Choroid plexus epithelial cell (primary cell): ENCODE measurements at places on chromosomes 3 and 15.

- no peak for DNase-seq
Measured at GRCh38 chr3:197197334-197197733, 101.1 kb downstream of the DLG1 start.

DNA sequence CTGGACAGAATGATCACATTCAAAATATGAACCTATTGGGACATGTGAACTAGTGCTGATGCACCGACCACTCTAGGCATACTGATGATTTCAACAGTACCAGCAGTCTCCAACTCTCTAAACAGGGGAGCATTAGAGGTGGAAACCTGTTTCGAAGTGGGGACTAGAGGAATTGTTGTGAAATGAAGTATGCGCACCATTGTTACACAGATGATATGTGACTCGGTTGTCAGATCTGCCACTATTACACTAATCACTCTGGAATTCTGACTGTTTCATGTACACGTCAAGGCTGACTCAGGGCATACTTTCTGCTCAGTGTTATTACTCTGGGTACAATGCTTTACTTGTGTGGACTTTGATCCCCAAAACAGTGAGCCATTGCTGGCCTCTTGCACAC, 198.2 kb upstream of the UBE2E2 start:
- DNase-seq: peak; percentile 78

DNA sequence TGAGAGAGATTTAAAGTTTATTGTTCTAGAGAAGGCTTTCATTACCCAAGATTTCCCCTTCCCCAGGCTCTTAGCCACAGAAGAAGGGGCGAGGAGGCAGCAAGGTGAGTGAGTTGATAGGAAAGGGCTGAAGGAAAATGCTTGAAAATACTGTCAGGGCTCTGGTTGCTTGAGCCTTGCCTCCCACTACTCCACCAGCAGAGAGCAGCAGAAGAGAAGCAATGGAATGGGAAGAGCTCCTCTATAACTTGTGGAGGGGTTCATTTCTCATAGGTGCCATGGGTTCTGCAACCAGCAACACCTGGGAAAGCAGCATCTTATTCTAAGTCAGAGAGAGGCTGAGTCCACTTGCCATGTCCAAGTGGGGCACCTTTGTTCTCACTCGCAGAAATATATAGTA, 184.0 kb upstream of the CNTN6 start:
- peak; percentile 19 for DNase-seq

DNA sequence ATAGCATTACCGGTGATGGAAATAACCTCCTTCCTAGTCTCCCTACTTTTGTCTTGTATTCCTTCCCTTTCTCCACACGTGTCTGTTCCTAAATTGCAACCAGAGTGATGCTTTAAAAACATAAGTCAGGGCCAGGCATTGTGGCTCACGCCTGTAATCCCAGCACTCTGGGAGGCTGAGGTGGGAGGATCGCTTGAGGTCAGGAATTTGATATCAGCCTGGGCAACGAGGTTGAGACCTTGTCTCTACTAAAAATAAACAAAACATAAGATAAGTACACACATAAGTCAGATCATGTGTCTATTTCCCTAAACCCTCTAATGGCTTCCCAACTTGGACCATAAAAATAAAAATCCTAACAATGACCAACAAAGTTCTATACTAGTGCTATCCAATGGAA, 18.4 kb downstream of the ARMC8 start:
- no peak for DNase-seq

GRCh38 chr3:123960781-123961507, at the start of gene CCDC14:
Gene CCDC14, minus strand, starts transcription at chr3:123961229. Its CDS starts 56 bp downstream, at chr3:123961173.
- peak; percentile 98 for DNase-seq

DNA sequence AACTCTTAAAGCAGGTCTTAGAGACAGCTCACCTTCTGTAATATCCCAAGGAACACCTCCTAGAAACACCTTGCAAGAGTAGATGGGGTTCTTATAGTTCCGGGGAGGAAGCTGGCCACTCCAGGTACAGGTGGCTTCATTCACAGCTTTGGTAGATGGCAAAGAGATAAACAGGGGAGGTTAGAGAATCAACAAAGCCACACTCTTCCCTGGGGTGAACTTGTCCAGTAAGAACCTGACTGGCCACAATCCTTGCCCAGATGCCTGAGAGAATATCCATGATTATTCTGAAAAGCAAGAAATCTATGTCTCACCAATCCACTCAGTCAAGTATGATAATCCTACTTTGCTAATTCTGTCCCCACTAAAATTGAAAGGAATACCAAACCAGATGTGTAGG, 13.6 kb upstream of the RPS17 start:
- DNase-seq: no peak

- DNase-seq: peak; percentile 51
Measured at GRCh38 chr3:124814620-124815421, 72.3 kb downstream of the ITGB5 start.

DNA sequence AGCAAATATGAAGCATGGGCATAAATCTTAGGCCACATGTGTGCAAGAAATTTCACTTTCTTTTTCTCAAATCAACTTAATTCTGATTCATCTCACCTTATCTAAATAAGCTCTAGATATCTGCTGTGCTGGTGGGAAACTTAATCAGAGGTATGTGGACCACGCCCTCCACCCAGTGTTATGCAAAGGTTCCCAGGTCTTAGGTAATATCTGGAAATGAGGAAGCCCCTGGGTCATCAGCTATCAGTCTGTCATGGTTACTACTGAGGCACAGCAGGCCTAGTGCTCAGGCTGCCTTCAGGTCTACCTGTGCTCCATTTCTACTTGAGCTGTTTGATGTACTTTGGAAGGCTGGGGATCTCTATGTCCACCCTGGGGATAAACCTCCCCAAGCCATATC, 134.4 kb upstream of the KCNH8 start:
- DNase-seq: no peak

DNA sequence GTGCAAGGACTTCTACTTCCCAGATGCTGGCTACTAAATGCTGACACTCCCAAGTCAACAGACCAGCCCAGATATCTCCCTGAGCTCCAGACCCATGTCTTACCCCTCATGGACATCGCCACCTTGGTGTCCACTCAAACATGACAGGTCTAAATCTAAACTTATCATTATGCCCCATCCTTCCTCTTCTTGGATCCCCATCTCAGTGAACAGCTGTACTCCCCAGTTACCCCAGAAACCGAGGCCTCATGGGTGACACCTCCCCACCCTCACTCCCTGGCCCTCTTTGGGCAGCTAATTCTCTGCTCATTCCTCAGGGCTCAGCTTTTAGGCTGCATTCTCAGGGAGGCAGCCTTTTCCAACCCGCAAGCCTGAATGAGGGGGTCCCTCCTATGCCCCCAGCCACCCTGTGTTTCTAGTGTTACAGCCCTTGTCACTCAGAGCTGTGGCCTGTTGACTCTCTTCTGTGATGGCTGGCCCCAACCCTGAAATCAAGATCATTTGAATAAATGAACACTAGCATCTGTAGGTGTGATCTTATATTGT, 5.4 kb downstream of the EHD4 start:
- DNase-seq: no peak

GRCh38 chr3:189698811-189699210, 67.6 kb downstream of the TP63 start:
- peak; percentile 31 for DNase-seq

DNA sequence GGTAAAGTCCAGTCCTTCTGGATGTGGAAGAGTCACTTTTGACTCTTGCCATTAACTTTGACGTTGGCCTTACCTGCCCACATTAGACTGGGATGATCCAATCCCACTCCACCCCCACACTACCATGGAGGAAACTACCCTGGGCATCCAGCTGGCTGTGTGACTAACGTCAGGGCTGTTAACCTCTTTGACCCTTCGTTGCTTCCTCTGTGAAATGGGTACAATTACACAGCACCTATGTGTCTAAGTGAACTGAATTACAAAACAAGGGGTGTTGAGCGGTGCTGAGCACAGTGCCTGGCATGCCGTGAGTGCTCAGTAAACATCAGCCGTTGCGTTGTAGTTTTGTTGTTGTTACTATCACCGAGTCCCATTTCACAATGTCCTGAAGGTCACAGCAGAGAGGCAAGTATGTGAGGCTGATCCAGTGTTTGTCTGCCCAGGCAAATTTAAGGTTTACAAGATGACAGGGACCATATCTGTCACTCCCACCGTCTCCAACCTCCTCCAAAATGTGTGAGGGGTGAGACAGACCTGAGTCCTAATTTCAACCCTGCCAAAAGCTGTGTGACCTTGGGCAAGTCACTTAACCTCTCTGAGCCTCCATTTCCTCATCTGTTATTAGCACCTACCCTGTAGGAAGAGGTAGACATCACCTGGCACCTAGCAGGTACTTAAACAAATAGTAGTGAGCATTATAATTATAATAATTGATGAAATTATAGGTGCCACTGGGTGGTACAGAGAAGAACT, 20.9 kb downstream of the WNT7A start:
- DNase-seq: no peak

- no peak for DNase-seq
Measured at GRCh38 chr15:88725305-88726210, 77.7 kb upstream of the ACAN start.

- DNase-seq: no peak
Measured at GRCh38 chr3:150073031-150073430, 102.3 kb upstream of the PFN2 start.

- no peak for DNase-seq
Measured at GRCh38 chr3:15728766-15729165, 69.0 kb downstream of the ANKRD28 start.

DNA sequence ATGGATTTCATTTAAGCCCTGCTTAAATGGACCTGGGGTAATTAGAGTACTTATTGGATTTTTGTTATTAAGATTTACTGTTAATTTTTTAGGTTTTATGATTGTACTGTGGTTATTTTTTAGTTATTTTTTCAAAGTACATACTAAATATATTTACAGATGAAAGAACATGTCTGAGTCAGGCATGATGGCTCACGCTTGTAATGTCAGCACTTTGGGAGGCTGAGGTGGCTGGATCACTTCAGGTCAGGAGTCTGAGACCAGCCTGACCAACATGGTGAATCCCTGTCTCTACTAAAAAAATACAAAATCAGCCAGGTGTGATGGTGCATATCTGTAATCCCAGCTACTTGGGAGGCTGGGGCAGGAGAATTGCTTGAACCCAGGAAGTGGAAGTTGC, 16.2 kb upstream of the RPL24 start:
- no peak for DNase-seq

DNA sequence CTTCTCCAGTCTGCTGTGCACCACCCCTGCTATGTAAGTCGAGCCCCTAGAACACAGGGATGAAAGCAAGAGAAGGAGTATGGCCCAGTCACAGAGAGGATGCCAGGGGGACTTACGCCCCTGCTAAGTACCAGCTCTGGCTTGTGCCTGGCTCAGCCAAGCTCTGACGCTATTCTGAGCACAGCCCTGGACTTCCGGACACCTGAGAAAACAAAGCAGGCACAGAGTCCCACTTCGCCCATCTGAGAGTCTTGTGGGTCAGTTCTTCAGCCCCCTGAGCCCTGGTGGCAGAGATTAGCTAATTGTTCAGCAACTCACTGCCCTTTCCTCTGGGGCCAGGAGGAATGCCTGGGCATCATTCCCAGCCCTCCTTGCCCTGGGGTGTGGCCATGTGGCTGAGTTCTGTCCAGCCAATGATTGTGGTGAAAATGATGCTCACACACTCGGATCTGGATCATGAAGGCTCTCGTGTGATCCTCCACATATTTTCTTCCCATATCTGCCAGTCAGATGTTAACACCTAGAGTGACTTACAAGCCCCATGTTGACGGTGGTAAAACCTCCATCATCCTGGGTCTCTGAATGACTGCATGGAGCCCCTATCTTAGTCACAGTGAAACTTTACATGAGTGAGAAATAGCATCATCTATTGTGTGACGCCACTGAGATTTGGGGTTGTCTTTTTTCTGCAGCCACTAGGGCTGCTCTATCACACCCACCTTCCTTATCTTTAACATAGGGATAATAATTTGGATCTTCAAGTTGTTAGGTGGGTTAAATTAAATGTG, 105.7 kb downstream of the TPRA1 start:
- no peak for DNase-seq

DNA sequence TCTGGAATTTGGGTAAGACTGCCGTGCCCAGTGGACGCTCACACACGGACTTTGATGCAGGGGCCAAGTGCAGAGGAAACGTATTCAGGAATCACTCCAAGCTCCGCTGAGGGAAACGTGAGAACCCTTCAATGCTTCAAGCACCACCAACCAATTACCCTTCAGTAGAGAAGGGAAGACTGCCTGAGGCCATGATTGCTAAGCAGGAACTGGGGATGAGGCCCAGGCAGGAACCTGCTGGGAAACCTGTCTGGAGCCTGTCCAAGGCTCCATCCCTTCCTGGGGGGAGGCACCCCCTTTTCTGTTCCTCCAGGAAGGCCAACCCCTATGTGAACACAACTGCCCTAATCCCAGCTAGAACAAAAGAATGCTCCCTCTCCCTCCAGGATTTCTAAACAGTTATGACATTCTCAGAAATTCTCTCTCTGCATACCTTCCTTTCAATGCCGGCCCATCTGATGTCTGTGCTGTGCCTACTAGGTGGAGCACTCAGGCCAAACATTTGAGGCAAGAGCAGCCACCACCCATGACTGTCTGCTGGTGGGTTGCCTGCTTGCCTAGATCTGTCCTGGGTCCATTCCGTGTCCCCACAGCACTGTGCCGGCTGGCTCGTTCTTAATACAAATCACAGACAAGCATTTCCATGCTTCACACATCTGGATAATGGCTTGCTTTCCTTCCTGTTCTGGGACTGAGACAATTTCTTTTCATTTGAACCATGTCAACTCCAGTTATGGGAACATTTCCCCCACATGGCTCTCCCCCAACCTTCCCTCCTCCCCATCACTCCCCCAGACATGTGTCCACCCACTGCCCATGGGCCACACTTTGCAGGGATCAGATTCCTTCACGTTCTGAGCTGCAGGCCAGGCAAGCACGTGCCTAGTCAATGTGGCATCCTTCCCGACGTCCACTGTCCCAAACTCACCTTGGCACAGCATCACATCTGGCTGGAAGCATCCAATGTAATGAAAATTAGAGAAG, 149.4 kb downstream of the ADAMTS17 start:
- no peak for DNase-seq

- peak; percentile 17 for DNase-seq
Measured at GRCh38 chr3:15476378-15476777, 45.1 kb downstream of the COLQ start.

- peak; percentile 72 for DNase-seq
Measured at GRCh38 chr3:194905696-194906095, 220.0 kb downstream of the FAM43A start.
